NCI-H1417 (cell line): ENCODE measurements at places on chromosomes 7 and 10.

DNA sequence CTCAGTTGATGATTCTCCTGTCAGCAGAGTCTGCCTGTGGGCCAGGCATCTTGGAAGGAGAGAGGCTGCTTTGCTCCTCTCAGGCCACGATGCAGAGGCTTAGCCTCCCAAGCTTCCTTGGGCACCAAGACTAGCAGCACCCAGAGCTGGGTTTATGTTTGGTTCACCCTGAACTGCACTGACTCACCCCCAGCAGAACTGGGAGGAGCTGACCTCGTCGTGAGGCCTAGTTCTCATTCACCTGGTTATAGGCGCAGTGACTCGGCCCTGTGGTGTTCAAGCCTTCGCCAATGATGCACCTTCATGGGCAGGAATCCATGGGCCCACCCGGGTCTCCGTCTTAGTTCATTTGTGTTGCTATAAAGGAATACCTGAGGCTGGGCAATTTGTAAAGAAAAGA lies 122.0 kb upstream of the ZNF438 start:
- DNase-seq, result no peak

- DNase-seq, result no peak
Measured at GRCh38 chr10:132892004-132892403, 50.4 kb downstream of the CFAP46 start.

- DNase-seq, result no peak
Measured at GRCh38 chr7:138618506-138618905, 82.7 kb downstream of the SVOPL start.

GRCh38 chr10:4708123-4708759 lies 117.8 kb upstream of the AKR1E2 start:
- no peak for DNase-seq

DNA sequence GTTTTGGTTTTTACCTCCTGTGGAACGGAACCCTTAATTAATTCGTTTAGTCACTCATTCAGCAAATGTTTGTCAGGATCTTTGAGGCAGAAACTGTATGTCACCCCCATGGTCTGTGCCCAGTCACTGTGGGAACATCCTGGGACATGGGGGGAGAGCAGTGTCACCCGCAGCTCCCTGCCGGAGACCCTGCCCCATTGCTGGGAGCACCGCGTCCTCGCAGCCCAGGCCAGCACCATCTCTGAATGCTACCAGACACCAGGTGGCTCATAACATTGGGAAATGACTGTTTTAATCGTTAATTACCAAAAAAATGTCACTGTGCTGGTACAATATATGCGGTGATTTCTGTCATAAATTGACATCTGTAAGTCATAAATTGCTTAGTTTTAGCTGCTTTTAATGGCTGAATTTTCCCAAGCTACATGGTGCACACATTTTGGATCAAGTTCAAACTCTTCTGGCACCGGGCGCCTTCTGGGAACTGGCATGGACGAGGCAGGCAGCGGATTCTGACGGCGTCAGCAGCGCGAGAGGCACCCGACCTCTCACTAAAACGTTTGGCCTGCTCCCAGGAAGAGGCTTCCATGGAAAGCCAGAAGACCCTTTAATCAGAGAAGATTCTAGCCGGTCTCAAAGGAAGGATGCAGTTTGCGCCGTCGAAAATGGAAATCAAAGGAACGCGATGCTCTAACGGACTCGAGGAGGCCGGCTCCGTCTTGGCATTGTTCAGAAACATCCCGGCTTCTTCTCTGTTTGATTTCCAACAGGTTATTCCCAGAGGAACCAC lies 184.2 kb downstream of the ADARB2 start:
- DNase-seq, result no peak

DNA sequence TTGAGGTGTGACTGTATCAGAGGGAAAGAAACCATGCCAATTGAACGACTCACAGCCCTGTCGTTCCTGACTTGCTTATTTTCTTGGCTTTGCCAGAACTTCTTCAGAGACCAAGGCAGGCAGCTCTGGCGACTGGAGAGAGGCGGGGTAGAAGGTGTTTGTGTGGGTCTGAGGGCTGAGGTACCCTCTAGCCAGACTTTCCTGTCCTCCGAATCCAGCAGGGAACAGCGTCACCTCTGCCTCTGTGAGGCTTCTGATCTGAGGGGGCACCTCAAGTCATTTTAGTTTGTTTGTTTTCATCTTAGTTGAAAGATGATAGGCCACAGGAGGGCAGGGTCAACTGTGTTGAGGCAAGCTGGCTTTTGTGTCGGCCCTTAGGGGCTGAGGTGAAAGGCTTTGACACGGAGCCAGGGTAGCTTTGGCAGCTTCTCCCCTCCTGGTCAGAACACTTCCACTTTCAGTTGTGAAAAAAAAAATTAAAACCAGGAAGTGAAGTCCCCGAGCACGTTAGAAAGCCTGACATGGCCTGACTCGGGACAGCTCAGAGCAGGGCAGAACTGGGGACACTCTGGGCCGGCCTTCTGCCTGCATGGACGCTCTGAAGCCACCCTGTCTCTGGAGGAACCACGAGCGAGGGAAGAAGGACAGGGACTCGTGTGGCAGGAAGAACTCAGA lies 1.9 kb downstream of the ACSL5 start:
- DNase-seq, result no peak

DNA sequence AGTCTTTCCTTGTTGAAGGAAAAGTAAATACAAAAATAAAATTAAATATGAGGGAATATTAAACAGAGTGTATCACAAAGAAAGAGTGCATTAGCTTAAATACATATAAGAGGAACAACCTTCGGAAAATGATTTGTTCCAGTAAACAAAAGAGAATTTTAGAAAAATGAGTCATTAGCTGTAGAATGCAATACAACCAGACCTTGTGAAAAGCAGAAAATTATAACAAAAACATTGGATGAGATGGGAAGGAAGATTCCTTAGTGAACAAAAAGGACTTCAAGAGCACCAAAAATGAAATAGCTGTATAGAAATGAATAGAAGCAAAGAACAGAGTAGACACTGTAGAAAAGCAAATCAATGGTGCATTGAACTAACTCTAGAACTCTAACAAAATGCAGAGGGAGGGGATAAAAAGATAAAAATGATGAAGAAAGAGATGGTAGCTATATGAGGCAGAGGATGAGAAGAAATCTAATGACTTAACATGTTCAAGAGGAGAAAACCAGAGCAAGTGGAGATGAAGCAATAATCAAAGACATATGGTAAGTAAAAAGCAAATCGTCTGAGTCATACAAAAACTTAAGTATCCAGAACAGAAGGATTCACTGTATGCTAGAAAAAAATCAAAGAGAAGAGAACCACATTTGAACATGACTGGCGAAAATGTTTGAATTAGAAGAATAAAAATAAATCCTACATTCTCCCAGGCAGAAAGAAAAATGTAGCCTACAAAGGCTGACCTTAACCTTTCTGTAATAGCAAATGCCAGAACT lies 190.5 kb downstream of the TMEM26 start:
- DNase-seq, result no peak

GRCh38 chr7:39606352-39606751 lies 17.0 kb upstream of the RALA start:
- no peak for DNase-seq

DNA sequence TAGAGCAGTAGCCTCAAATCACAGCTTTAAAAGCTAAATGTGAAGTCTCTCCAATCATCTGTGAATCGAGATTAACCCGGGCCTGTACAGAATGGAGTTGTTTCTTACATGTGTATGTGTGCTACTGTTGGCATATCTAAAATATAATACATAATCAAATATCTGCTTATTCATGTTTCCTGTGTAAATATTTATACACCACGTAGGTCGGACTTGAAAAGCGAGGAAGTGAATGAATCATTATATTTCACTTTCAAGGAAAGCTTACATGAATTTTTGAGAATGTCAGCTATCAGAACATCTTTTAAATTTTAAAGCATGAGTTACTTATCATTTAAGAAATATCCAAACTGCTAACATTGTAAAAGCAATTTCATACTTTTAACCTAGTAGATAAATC lies 233.3 kb downstream of the SLC25A13 start:
- no peak for DNase-seq

- DNase-seq, result no peak
Measured at GRCh38 chr7:72430531-72430930, 18.4 kb upstream of the CALN1 start.

GRCh38 chr10:31929261-31930022 lies 811 bp upstream of the ARHGAP12 start:
- DNase-seq, result peak; percentile 58

- no peak for DNase-seq
Measured at GRCh38 chr7:64997927-64998391, 7.1 kb upstream of the ZNF117 start.

GRCh38 chr7:159017210-159017609 lies 127.5 kb downstream of the VIPR2 start:
- DNase-seq, result no peak

GRCh38 chr10:88515235-88515634 lies 67.9 kb downstream of the RNLS start:
- no peak for DNase-seq

GRCh38 chr7:111212857-111213523 lies 122.1 kb downstream of the LRRN3 start:
- DNase-seq, result no peak

DNA sequence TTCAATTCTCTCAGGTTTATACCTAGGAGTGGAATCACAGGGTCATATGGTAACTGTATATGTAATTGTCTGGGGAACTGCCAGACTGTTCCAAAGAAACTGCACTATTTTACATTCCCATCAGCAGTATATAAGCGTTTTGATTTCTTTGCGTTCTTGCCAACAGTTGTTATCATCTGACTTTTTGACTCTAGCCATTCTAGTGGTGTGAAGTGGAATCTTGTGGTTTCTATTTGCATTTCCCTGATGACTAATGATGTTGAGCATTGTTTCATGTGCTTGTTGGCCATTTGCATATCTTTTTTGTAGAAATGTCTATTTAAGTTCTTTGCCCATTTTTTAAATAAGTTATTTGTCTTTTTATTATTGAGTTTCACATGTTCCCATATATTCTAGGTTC lies 44.3 kb upstream of the ZC3HAV1 start:
- no peak for DNase-seq

DNA sequence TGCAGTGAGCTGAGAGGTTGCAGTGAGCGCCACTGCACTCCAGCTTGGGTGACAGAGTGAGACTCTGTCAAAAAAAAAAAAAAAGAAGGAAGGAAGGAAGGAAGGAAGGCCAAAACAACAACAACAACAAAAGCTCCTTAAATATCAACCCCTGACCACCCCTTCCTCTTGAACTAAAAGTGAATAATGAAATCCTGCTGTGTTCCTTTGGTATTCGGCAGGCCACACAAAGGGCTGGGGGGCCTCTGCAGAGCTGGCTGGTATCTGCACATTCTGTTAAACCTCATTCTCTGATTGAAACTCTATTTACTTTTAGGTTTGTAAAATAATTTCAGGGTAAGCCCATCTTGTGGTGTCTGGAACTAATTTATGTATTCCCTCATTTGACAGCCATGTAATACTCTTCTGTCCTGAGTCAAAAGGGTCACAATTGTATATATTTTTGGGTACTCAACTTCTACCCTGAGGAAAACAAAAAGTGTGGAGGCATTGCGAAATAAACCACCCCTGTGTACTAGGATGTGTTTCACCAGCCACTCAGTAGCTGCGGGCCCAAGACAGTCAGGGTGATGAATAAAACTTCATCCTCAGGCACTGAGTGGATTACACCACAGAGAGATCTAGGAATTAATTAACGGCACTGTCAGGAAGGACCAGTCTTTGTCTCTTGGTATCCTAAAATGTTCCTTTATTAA lies 446.4 kb upstream of the PFKP start:
- no peak for DNase-seq

- no peak for DNase-seq
Measured at GRCh38 chr10:21934307-21934706, 69.2 kb downstream of the DNAJC1 start.

- DNase-seq, result no peak
Measured at GRCh38 chr7:99380823-99381663, 6.5 kb downstream of the ARPC1B start.

DNA sequence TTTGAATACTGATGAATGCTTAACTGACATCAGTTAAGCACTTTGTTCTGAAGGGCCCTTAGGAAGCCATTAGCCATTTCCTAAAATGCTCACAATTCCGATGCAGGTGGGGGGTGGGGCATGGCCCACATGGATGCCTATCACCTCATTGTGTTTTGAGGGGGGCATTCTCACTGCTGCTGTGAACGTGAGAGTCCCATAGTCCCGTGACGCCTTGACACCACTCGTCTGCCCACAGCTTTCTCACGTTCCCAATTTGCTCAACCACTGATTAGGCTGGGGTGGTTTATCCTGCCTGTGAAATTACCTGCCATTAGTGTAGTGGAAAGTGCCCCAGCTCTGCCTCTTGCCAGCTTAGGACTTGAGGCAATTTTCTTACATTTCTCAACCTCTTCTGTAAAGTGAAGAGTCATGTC lies 31.9 kb downstream of the DUSP5 start:
- DNase-seq, result no peak
